NCI-H2171 treated with DMSO at 0.1 percent for 48 hours (cell line): ENCODE measurements at places on chromosomes 3 and 15.

DNA sequence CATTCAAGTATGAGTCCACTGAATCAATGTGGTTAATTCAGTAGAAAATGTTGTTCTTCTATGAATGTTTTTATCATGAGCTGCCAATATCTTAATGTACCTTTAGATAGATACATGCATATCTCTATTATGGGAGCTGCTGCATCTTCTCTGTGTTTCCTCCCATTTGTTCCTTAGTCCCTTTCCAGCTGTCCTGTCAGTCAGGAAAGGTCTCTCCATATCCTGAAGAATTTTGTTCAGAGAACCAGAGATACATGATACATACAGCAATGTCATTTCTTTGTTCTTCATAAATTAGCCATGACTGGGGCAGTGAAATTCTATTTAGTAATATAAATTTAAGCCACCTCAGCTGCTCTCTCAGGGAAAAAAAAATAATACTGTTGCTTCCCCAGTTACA is 103.7 kb downstream of the P3H2 start:
- no peak for DNase-seq

DNA sequence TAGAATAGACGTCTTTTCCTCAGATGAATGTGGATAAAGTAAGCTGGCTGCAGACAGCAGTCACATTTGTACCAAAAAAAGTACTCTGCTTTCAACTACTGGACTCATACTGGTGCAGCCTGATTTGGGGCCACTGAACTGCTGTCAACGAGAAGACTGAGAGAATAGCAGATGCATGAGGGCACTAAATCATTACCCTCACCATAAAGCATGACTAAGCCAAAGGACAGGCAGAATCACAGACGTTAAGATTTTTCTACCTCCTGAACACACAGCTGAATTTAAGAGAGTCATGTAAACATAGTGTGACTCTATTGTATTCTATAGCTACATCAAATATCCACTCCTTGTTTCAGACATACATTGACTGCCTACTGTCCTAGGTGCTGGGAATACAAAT is 67.8 kb upstream of the CDAN1 start:
- DNase-seq = no peak

GRCh38 chr3:10504171-10505049 is 976 bp downstream of the ATP2B2 start:
- no peak for DNase-seq

GRCh38 chr3:73500321-73500720 is 124.4 kb downstream of the PDZRN3 start:
- DNase-seq = no peak

- DNase-seq = no peak
These were observed 385.4 kb upstream of the SEMA6D start for GRCh38 chr15:47331829-47332393.

DNA sequence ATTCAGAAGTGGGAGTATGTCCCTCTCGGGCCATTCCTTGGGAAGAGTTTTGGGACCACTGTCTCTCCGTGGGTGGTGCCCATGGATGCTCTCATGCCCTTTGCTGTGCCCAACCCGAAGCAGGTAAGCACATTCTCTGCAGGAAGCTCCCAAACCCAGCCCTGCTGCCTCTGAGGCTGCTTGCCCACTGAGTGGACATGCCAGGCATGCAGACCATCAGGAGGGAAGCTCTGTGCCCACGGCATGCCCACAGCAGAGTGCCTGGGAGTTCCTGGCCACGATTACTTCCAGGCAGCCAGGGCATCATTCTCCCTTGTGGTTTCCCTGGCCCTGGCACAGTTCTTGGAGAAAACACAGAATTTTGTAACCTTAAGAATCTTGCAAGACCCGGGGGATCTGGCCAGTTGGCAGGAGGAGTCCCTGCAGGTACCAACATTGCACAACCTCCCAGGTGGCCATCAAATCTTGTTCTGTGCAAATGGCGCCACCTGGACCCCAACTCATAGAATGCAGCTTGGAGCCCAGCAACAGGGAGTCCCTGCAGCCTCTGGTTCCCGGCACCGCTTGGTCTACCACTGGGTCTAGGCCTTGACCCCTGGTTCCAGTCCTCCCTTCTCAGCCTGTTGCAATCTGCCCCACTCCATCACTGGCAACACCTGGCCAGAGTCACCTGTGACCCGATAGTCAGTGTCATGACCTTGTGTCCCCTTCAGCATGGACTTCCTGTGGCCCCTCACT is 20.4 kb downstream of the FAH start:
- DNase-seq = peak; percentile 54

DNA sequence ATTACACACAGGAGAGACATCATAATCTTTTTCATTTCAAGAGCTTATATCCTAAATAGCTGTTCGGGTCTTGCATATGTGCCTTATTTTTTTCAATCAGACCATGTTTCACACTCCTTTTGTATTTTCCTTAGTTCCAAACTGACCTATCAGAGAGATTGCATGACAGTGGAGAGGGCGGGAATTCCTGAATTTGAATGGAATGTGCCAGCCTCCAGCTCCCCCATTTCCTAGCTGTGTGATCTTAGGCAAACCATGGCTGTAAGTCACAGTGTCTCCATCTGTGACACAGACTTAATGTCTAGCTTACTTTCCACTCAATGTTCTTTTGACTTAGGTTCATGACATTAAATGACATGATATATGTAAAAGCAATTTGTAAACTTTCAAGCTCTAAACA is 62.0 kb upstream of the CSTA start:
- DNase-seq = no peak

- DNase-seq = peak; percentile 69
These were observed 420 bp downstream of the SLC27A2 start for GRCh38 chr15:50182219-50183013.

GRCh38 chr3:108110934-108111333 is 20.1 kb upstream of the CD47 start:
- no peak for DNase-seq

- DNase-seq = no peak
These were observed 267.0 kb upstream of the CFAP20DC start for GRCh38 chr3:59316688-59317275.

DNA sequence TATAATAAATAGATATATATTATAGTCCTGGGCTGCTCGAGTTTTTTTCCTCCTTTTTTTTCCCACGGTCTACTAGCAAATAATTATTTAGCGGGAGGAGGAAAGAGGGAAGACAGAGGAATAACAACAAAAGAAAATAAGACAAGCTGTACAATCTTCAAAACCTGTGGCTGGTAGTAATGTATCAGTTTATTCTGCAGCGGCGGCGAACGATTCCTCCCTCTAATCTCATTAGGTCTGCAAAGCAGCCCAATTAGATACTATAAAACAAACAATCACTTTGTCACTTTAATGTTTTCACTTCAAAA is 390 bp upstream of the TLE3 start:
- DNase-seq = no peak
